ENCODE measurements at places on chromosomes 6 and 20.

GRCh38 chr6:5517796-5518195 is 256.5 kb downstream of the FARS2 start:
- peak; percentile 34 for DNase-seq

DNA sequence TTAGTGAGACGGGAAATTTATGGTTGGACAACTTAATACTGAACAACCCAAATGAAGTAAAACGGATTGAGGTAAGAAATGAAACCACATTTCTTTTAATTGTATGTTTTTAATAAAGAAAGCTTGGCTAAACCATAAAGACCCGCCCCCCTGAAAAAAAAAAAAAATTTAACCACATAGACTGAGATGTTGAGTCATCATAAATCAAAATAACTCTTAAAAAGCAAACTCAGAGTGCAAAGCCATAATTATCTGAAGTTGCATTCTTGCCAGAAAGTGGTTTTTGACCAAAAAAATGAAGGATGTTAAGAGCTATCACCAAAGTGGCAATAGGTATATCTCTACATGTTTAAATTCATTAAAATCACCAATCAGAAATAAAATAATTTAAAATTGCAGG is 101.8 kb upstream of the COL21A1 start:
- DNase-seq: no peak

DNA sequence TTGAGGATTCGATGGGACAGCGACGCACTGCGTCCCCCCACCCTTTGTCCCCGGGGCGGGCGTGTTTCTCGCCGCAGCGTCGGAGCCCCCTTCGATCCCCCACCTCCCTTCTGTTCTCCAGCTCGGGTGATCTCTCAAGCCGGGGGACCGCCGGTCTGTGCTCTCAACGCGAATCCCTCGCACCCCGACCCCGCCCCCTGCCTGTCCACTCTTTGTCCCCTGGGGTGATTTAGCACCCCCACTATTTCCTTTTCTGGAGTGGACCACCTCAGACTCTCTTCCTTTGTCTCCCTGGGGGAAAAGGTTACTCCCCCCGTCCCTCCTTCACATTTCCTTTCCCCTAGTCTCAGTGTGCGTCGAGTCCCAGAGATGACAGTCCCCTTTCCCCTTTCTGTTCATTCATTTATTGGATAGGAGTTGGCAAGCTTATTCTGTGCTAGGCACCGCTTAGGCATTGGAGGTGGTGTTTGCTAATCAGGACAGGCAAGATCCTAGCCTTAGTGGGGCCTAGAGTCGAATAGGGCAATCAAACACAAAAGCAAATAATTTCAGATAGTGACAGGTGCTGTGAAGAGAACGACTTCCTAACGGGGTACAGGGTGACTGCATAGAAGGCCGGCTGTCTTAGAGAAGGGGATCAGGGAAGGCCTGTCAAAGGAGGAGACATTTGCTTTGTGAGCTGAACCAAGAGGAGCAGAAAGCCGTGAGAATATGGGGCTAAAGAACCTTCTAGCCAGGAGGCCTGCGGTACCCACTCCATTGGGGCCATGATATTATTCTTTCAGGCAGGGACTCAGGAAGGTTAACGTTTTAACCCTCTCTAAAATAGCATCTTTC is 741 bp downstream of the PTPN1 start:
- DNase-seq: no peak

DNA sequence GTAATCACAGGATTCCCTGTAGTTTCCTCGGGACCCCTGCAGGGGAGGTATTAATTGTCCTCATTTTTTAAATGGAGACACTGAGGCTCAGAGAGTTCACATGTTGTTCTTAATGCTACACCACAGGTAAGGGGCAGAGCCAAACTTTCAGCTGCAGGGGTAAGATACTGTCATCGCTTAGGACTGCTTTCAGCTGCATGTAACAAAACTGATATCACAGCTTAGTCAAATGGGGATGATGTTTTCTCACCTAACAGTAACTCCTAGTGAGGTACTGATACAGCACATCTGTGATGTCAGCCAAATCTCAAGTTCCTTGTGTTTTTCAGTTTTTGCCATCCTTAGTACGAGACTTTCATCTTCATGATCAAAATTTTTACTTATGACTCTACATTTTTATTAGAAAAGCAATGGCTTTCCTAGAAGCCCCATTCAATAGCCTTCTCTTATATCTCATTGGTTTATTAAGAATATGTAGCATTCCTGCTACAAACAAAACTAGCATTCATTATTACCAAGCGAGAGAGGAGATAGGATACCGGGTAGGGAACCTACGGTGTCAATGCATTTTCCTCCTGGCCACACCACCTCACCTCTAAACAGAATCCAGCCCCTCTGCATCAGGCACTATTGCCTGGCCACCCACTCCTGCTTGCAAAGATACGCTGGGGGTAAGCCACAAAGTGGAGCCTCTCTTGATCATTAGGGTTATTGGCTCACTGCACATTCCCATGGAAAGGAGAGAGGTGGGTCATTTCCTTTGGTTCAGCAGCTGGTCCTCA is 557.5 kb downstream of the CD83 start:
- DNase-seq: no peak

- DNase-seq: no peak
Observed at GRCh38 chr6:84762220-84763002, 2.0 kb downstream of the TBX18 start.

DNA sequence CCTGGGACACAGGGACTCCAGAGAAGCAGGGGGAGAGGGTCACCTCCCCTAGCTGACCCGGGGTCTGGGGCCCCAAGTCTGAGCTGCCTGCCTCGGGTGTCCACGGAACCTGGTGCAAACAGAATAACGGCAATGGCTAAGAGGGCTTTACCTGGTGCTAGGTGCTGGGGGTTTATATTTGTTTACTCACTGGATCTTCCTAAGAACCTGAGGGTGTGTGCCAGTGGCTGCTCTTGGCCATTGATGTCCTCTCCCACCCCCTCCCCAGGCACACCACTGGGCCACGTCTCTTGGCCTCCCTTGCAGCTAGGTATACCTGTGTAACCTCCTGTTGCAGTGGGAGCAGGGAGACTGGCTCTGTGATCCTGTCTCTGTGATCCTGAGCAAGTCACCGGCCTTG is 157.9 kb upstream of the MLN start:
- DNase-seq: no peak

DNA sequence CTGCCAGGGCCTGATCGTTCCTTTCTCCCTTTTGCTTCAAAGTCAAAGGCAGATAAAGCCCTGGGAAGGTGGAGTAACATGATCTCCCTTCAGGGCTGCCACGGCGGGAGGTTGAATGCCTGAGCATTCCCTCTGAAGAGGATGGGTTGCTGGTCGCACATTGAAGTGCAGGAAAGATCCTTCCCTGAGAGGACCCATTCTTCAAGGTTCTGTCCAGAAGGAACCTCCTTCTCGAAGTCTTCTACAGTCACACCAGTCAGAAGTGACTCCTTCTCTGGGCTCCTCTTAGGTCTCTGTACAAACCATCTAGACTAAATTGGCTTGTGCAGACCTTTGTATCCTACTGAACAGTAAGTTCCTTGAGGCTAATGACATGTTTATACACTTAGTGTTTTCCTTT is 192.6 kb upstream of the VGLL2 start:
- DNase-seq: no peak

GRCh38 chr6:108768166-108768555 is 80.1 kb upstream of the ARMC2 start:
- DNase-seq: no peak

GRCh38 chr6:42227173-42227850 is 9.7 kb upstream of the MRPS10 start:
- DNase-seq: no peak

DNA sequence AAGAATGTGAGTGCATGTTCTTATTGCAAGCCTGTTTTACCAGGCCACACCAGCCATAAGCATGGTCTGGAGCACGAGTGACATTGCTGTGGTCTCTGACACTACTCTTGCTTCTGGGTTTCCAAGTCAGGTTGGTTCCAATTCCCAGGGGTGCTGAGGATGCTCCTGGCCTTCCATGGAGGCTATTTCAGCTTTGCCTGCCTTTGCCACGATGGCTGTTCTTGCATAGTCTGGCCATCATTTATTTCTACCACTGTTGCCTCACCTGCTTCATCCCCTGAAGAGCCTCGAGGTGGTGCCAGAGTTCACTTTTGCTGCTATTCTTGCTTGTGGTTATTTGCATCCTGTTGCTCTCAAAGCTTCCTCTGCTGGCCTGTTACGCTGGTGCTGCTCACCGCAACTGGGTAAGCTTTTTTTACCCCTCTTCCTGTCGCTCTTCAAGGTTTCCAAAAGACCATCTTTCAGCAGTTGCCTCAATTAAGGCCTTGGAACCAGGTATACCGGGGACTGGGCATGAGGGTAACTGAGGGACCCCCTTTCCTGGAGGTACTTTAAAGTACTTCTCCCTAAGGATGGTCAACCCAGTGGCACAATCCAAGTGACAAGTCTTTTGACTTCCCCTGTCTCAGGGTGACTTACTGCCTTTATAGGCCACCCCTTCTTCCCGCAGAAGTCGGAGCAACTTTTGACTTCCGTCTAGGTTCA is 64.5 kb downstream of the AKAP7 start:
- DNase-seq: peak; percentile 30

DNA sequence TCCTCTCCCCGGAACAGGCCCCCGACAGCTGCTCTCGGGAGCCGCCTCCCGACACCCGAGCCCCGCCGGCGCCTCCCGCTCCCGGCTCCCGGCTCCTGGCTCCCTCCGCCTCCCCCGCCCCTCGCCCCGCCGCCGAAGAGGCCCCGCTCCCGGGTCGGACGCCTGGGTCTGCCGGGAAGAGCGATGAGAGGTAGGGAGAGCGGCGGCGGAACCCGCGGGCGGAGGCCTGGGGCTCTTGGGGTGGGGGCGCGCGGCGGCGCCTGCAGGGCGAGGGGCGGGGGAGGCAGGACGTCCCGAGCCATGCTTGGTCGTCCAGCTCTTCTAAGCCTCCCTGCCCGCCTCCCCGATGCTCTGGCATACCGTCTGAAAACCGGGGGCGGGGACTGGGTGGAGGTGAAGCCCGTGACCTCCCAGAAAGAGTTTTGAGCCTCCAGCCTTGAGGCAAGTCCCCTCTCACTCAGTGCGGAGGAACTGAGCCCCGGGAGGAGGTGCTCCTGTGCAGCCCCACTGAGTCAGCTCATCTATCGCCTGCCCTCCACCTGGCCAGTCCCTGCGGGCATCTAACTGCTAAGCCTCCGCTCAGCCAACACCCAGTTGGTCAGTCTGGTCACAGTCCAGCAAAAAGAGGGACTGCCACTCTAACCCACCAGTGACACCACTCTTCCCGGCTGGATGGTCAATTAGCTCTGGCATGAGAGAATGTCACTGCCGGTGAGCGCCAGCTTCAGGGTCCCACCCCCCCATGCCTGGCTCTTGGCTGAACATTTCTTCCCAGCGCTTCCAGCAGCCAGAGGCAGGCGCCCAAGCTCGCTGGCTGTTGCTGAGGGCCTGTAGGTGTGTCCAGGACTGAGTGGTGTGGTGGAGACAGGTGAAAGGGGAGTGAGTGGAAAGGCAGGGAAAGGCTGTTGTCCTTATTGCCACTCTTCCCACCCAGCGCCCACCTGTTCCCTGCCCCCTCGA is 482 bp downstream of the DDR1 start:
- no peak for DNase-seq

GRCh38 chr6:157830354-157831017 is 7.4 kb downstream of the SNX9 start:
- DNase-seq: no peak

DNA sequence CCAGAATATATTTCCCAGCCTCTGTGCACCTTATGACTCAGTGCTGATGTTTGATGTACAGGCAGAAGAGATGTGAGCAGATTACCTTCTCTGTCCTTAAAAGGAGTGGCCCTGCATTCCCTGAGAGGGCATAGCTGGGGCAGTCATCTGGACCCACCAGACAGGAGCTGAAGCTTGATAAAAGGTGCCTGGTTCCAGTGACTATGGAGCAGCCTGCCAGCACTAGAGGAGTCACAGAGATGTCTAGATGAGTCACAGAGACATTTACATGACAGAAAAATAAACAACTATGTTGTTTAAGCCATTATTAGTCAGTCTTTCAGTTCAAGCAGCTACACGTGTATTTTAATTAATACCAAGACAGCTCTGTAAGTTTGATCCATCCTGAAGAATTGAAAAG is 237.1 kb upstream of the MOCS1 start:
- no peak for DNase-seq

DNA sequence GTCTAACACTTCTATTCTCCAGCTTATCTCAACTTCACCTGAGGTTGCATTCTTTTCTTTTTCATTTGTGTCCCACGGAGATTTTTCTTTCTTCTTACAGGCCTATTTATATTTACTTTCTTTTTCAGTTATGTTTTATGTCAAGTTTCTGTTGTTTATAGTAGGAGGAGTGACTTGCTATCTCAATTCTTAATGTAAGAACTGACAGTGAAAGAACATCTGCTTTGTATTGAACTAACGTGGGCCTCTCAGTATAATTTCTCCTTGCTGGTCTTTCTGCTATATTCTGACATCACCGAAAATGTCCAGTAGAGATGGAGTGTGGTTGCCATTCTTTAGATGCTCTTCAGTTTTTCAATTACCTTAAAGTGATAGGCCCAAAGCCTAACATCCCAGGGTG is 521.7 kb downstream of the EPM2A start:
- DNase-seq: no peak

DNA sequence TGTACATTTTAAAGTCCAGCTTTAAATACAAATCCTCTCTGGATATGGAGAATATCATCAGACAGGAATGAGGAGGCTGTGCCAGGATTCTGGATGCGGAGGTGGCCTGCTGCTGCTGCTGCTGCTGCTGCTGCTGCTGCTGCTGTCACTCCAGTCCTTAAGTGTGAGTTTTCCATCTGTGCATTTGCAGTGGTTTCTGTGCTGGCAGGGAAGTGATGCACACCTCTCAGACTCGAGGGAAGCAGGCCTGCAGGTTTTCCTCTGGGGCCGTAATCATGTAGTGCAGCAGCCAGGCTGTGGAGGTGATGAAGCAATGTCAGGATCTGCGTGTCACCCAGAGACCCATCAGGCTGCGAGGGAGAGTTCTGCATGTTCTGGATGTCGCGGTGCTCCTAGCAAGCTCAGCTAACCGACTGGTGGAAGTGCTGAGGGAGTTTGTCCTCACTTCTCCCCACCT is 32.0 kb downstream of the CFAP61 start:
- DNase-seq: no peak

DNA sequence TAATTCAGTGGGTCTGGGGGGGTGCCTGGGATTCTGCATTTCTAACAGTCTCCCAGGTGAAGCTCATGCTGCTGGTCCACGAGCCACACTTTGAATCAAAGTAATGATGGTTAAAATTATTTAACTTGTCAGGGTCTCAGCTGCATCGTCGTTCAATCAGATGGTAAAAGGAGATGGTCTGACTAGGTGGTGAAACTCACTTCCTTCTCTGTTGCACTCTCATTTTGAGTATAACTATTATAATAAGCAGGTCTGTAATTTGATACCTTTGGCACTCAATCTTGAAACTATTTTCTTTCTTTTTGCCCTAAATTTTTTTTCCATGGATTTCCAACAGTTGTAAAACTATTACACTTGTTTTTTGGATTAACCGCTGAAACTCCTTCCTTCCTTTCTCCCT is 292.5 kb downstream of the FARS2 start:
- no peak for DNase-seq

GRCh38 chr20:37841389-37841788 is 61.5 kb upstream of the VSTM2L start:
- no peak for DNase-seq

Measured in stimulated activated CD4-positive, alpha-beta T cell treated with anti-CD3 and anti-CD28 coated beads, Interleukin-12 subunit alpha, Interleukin-12 subunit beta, amount 100 ng/mL, for 24 hours (primary cell).